ENCODE measurements at places on chromosomes 3 and 15.

DNA sequence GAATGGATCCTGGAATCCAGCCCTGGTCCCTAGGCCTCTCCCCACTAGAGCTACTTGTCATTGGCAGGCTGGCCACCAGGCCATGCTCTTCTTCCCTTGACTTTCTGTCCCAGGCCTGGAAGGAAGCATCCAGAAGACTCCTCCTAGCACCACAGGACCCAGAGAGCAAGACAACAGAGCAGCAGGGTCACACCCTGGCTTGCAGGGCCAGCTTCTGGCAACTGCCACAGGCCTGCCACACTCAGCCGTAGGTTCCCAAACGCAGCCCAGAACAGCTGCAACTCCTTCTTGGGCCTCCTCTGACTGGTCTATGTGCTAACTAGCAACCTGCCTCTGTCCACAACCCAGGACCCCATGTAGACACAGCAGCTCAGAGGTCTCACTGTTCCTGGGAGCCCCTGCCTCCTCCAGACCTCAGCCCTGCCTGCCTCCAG is 36.8 kb upstream of the RPL32 start:
- DNase-seq, result no peak

DNA sequence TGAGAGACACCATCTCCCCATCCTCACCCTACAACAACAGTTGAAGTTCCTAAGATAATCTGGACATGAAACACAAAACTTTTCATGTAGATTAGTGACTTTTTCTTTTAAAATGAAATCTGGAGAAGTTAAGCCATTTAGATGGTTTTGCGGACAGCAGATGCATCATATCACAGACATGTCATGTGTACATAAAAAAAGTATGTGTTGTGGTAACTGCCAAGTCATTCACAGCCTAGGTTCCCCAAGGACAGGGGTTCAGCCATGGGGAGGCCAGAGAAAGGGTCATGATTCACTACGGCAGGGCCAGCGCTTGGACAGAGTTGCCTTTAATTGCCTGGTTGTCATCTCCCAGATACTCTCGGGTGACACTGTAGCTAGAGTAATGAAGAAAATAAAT is 163.2 kb downstream of the PDZRN3 start:
- DNase-seq, result no peak

GRCh38 chr15:73105064-73105463 is 52.8 kb downstream of the NEO1 start:
- DNase-seq, result no peak

DNA sequence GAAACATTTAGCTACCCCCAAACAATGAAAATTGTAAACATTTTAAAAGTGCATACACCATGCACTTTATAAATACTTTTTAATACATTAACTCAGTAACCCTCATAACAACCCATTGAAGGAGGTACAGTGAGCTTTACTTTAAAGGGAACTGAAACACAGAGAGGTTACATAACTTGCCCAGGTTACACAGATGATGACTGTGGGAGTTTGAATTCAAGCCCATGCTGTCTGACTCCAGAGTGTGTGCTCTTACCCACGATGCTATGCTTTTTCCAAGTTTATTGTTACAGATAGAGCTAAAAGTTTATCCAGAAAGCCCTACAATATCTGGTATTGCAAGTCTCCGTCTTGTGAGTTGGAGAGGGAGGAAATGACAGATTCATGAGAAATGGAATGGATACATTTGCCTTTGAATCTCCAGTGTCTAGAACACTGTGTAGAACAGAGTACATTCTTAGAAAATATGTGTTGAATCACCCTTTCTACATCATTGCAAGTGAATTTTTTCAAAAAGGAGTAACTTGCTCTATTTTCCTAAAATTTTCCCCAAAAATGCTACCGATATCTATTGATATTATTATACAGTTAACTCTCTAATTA is 428.3 kb downstream of the NAALADL2 start:
- no peak for DNase-seq

DNA sequence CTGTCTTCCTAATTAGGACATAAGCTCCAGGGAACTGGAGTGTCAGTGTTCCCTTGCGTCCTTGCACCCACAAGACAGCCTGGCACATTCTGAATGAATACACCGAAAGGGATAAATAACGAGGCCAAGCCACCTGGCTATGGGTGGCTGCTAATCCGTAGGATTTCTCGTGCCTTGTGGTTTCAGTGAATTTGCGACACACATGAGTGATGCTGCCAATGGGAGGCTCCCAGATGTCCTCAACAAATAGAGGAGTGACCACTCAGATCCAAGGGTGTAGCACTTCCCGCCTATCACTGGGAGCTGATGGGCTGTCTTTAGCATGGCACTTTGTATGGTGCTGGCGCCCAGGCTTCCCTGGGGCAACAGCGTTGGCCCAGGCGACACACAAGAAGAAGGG is 43.4 kb downstream of the APBA2 start:
- DNase-seq, result no peak

DNA sequence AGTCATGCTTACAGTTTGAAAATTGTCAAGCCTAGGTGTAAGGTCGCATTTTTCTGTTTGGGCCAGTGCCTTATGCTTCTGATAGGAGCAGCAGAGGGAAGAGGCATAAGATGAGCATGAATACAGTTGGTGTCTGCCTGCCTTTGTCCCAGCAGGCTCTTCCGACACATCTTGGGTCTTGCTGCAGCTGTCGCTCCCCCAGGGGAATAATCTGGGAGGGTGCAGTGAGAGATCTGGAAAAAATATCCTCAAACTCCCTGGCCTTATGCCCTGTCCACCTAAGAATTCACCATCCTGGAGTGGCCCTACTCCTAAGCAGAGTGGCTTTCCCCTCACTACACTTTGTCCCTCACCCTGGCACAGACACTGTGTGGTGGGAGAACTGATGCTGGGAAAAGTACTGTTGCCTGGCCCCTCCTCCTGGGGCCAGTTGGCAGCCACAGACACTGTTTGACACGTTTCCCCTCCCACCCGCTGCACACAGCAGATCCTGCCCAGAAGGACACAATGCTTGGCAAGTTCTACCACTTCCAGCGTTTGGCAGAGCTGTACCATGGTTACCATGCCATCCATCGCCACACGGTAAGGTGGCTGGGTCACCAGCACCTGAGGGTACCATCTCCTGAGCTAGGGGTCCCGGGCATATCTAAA is 21.1 kb upstream of the RHO start:
- DNase-seq, result no peak

GRCh38 chr15:92492551-92493115 is 99.0 kb downstream of the ST8SIA2 start:
- no peak for DNase-seq

GRCh38 chr3:178480274-178480673 is 56.0 kb upstream of the KCNMB2 start:
- DNase-seq, result no peak

- DNase-seq, result no peak
Observed at GRCh38 chr3:194993896-194994295, 277.1 kb downstream of the XXYLT1 start.

DNA sequence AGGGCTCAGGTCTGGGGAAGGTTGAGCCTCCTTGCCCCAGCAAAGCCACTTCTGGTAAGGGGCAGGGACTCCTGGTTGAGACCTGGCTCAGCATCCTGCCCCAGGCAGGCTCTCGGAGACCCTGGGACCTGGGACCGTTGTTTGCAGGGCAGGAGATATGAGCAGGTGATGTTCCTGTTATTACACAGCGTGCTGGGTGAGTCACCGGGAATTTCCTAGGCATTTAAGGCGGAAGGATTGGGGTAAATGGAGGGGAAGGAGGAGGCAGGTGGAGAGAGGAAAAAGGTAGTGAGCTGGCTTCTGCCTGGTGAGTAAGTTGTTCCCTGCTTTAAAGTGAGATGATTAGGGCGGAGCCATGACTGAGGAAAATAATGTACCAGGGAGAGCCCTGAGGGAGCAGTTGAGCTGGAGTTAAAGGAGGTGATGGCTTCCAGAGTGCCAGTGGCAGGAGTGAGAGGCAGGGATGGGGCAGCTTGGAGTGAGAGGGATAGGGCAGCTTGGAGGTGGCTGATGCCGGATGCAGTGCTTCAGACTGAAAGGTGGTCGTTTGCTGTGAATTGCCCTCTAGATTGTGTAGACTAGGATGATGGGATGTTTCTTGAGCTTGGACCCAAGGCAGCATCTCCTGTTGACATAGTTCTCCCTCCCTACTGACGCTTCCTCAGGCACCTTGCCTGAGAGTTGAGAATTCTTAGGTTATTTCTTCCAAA is 79.4 kb downstream of the AAGAB start:
- DNase-seq, result peak; percentile 97

DNA sequence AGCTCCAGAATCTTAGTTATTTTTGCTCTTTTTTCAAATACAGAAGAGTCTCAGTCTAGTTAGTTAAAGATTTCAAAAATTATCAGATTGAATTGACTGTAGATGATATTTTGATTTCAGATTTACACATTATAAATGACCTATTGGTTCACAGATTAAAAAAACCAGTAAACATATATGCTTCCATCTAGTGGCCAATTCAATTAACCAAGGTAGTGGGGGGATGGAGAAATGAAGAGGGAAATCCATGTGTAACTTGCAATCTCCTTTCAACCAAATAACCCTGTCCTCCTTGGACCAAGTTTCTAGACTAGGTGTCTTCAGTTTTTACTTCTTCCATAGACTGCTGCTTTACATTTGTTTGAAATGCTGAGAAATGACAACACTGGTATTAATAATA is 789.8 kb downstream of the ROBO1 start:
- no peak for DNase-seq

DNA sequence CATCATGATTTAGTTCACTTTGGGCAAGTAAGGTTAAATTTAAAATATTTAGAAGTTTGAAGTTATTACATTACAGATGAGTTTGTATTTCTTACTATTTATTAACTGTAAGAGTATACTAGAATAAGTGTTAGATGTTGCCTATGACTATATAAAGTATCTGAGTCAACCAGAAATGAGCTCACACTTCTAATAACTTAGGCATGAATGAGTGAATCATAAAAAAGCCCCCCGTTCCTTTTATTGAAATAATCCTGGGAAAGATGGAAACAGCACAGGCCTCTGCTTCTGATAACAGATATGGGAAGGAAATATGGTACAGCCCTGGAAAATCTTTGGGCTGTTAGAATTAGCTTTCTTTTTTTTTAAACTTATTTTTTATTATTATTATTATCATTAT is 66.6 kb upstream of the TGFBR2 start:
- DNase-seq, result peak; percentile 78

- DNase-seq, result no peak
Observed at GRCh38 chr3:120487191-120487650, 36.4 kb upstream of the FSTL1 start.

- peak; percentile 15 for DNase-seq
Observed at GRCh38 chr3:119880966-119881365, 99.1 kb downstream of the NR1I2 start.

All from kidney tubule cell (primary cell).